Immature natural killer cell (primary cell): ENCODE measurements at places on chromosomes 3 and 15.

DNA sequence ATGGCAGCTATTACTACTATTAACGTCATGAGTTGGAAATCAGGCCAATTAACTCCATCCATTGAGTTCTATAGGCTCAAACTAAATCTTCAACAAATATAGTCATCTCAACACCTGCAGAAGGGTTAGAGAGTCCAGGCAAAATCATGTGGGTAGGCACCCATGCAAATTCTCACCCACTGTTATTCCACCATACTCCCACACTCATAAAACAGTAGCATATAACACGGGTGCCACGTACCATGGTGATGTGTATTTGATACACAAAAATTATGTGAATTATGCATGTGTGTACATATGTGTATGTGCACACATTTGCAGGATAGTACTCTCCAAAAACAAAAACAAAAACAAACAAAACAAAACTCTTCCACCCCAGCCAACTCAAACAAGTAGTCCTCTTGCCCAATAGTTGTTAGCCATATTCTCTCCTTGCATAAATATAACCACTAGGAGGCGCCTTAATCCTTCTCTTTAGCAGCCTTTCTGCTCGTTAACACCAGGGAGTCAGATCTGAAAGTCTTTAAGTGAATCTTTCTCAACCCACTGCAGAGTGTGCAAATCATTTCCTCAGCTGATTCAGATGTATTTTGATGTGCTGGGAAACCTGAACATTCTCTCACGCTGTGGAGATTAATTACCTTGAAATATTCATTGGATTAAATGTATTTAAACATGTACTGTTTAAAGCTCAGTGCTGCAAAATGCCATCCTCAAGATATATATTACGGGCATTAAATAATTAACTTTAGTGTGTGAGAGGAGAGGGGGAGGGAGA is 38.0 kb upstream of the COPB2 start:
- peak; percentile 27 for DNase-seq

- no peak for DNase-seq
Measured at GRCh38 chr3:146594843-146595482, 10.2 kb downstream of the PLSCR5 start.

- DNase-seq: no peak
Measured at GRCh38 chr15:57500256-57500655, 91.4 kb upstream of the MYZAP start.

- no peak for DNase-seq
Measured at GRCh38 chr3:46664971-46665762, 28.3 kb downstream of the ALS2CL start.

DNA sequence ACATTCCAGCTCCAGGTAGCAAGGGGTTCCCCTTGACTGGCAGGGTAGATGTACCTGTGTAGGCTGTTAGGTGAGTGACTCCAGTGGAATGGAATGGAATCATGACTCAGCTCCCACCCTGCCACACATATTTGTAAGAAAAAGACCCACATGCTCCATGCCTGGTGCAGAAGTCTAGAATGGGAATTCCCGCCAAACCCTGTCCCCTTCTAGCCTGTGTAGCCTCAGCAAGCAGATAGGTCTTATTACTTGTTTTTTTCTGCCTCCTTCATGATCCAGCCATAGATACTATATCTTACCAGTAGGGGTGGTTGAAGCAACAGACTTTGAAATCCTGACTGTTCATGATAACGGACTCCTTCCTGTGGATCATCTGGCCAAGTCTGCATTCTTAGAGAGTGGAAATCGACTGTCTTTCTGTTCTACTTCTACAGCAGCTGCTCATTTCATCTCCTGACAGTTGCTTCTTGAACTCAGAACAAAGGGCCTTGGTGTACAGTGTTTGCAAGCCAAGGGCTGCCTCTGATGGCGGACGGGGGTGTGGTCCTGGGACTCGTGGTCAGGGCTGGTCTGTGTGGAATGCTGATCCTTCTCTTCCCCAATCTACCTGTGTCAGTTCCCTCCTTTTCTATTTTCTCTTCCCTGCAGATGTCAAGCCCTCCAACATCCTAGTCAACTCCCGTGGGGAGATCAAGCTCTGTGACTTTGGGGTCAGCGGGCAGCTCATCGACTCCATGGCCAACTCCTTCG is 16.3 kb downstream of the SNAPC5 start:
- no peak for DNase-seq

GRCh38 chr3:129603561-129603942 is 2.9 kb downstream of the PLXND1 start:
- DNase-seq: no peak

- DNase-seq: no peak
Measured at GRCh38 chr3:159782724-159783421, 205.8 kb upstream of the IL12A start.

DNA sequence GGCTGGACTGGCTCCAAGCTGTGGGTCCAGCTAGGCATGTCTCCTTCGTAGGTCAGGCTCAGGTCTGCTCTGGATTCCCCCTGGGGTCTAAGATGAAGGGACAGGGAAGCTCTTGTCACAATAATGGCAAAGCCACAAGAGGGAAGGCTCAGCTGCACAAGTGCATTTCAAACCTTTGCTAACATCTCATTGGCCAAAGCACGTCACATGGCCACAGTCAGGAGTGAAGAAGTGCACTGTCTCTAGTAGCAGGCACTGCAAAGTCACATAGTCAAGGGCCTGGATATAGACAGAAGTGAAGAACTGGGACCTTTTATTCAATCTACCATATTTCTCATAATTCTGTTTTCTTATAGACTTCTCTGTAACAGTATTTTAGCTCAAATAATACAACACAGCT is 20.1 kb downstream of the DLEC1 start:
- no peak for DNase-seq
